ENCODE measurements at places on chromosomes 1 and 21. TPM values are rescaled to one million over a fixed set of nuclear protein-coding genes. Genes with fewer than 3 reads are reported as not detected.

The MRPS6 gene
- 14.3 TPM for total RNA-seq

The EFHD2 gene
- total RNA-seq: 87.9 TPM

The LRRC53 gene
- total RNA-seq: not detected

The PGLYRP4 gene
- not detected for total RNA-seq

The FMO5 gene
- total RNA-seq: 0.43 TPM
